ENCODE measurements at places on chromosomes 4 and X.

DNA sequence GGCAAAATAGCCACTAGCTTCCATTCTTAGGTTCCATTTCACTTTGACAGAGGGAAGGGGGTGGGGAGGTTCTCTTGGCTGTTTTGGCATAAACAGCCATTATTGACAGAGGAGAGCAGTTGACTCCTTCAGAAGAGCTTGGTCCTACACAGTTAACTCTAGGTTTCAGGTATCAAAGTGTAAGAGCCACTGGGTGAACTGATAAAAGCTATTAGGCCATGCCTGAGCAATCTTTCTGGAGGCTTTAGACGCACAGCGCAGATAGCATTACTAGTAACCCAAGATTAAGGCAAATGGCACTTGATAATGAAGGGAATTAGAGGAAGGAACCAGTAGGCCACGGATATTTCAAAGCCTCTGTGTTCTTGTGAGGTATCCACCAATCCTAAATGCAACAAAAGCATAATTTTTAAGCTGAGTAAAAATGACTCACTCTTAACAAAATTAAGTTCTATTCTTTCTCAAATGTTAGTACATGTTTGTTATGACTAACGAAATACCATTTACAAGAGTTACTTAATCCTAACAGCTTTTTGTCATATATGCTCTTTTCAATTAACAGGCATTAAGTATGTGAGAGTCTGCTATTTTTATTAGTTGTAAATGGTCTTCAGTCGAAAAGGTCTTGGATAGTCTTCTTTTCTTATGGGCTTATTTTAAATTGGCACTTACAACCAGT lies 53.6 kb downstream of the SLC7A11 start:
- DNase-seq = peak; percentile 42

- no peak for DNase-seq
Measured at GRCh38 chrX:53716328-53717088, 30.0 kb upstream of the HUWE1 start.

GRCh38 chr4:96730432-96730831 lies 890.5 kb downstream of the PDHA2 start:
- DNase-seq = no peak

- DNase-seq = no peak
Measured at GRCh38 chr4:35982318-35982717, 262.0 kb downstream of the ARAP2 start.

- DNase-seq = no peak
Measured at GRCh38 chr4:48429709-48430474, 53.3 kb upstream of the SLC10A4 start.

- no peak for DNase-seq
Measured at GRCh38 chr4:3858046-3858730, 92.0 kb downstream of the ADRA2C start.

GRCh38 chr4:7811536-7812191 lies 128.0 kb downstream of the AFAP1 start:
- no peak for DNase-seq

DNA sequence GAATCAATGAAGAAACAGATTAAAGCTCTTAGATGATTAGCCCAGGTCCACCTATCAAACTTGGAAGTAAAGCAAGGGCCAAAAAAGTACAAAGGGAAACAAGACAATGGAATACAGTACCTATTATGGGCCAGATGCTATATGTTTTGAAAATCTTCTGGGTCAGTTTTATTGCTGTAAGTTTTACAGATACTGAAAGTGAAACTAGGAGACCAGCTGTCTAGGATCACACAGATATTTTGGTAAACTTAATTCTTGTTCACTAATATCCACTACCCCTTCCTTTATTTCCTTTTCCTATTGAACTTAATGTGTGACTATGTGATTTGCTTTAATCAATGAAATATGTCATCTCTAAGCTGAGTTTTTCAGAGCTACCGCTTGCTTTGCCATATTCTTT lies 505.4 kb upstream of the PITX2 start:
- DNase-seq = no peak

DNA sequence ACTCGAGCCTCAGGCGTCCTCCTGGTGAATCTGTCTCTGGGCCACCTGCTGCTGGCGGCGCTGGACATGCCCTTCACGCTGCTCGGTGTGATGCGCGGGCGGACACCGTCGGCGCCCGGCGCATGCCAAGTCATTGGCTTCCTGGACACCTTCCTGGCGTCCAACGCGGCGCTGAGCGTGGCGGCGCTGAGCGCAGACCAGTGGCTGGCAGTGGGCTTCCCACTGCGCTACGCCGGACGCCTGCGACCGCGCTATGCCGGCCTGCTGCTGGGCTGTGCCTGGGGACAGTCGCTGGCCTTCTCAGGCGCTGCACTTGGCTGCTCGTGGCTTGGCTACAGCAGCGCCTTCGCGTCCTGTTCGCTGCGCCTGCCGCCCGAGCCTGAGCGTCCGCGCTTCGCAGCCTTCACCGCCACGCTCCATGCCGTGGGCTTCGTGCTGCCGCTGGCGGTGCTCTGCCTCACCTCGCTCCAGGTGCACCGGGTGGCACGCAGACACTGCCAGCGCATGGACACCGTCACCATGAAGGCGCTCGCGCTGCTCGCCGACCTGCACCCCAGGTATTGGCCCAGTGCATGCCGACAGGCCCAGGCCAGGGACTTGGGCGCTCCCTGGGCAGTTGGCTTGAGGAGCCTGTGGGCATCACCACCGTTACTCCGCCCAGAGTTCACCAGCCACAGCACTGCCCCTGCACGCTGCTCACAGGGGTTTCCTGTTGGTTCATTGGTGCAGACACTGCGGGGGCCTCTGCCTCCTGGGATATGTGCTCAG lies 1.1 kb downstream of the GPR78 start:
- no peak for DNase-seq

- no peak for DNase-seq
Measured at GRCh38 chr4:48774760-48775710, 5.0 kb downstream of the FRYL start.

DNA sequence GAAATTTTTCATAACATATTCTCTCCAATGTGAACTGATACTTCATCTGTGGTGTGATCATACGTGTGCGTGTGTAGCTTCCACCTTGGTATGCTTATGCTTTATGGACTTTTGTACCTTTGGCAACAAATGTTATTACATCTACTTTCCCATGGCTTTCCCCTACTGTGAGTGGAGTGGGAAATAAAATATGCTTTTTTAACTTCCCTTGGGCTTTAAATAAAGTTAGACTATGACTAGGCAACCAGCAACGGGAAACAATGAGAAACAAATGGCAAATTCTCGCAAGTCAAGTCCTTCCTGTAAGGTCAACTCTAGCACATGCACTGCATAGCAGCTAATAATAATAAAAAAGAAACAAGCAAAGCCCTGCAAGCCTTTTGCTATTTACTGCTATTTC lies 205.0 kb upstream of the PDE5A start:
- DNase-seq = no peak

DNA sequence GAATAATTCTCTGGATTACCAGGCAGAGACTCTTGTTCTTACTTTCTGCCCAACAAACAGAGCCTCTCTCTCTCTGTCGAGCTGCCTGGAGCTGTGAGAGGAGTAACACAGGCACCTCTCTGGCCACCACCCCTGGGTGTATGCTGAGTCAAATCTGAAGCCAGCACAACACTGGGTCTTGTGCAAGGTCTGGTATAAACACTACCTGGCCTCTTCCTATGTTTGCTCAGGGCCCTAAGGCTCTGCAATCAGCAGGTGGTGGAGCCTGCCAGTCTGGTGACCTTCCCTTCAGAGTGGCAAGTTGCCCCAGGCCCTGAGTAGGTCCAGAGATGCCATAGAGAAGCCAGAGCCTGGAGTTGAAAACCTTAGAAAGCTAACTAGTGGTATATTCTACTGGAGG lies 139.9 kb downstream of the CPXCR1 start:
- DNase-seq = no peak

DNA sequence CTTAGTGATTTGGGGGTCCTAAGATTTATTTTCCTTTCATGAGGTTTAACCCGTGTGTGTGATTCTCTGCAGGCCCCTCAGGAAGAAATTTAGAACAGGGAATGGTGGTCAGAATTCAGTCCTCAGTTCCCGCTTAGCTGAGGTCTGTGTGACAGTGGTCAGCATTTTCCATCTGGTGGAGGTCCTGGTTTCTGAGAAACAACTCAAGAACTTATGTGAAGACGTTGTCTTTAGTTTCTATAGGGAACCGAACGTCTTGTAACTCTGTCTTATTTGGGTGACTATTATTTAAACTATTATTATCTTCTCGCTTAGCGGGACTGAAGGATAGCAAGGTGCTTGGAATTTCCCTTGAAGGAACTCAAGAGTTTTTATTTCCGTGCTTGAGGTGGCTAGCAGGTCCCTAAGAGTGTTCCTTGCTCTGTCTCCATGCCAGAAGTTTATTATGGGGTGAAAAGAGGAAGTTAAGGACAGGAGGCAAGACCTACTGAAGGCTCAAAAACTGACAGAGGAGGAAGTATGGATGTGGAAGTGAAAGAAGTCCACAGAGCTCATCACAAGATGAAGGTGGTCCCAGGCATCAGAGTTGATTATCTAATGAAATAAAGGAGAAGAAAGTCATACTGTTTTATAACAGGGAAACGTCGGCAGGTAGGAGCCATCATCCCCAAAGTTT lies 9.4 kb downstream of the MGST2 start:
- no peak for DNase-seq

GRCh38 chr4:152975380-152976211 lies 39.5 kb downstream of the FHDC1 start:
- DNase-seq = no peak

DNA sequence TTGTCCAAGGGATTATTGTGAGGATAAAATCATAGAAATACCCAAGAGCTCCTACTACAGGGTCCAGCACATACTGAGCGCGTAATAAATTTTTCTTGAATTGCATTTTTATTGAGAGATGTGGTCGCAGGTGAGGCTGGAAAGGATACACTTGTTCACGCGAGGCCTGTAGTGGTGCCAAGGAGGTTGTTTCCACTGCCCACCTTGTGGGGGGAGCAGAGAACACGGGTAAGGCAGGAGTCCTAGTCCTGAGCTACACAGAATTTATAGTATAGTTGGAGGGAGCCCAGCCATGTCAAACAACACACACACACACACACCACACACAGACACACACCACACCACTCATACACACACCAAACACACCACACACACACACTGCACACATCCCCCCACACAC lies 31.8 kb upstream of the CYP4V2 start:
- no peak for DNase-seq

DNA sequence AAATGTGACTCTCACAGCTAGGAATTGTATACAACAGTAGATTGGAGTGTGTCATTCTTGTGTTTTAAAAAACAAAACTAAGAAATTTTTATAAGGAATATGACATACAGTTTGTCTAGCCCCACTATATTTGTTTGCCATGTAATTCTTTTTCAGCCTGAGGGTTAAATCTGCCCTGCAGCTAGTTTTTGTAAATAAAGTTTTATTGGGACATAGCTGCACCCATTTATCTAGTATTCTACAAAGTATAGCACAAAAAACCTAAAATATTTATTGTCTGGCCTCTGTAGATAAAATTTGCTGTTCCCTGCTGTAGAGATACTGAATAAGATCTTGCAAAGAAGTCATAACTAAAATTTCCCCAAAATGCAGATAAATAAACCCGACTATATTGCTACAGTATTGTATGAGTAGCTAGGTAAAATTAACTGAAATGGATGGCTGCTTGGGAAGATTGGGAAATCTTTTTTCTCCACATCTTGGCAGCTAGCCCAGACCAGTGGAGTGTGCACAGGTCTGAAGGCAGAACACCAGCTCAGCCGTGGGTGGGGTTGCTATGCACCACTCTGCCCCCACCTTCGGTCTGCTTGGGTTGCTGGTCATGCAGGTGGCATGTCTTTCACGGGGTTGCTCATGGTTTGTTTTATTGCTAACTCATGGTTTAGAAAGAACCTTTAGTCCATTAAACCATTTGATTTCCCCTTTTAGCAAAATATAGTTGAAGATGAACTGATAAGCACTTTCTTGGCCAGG lies 127.9 kb downstream of the KLHL8 start:
- DNase-seq = peak; percentile 36

GRCh38 chrX:33001107-33001506 lies 210.2 kb downstream of the DMD start:
- DNase-seq = no peak

GRCh38 chrX:30521440-30522182 lies 56.0 kb downstream of the TASL start:
- no peak for DNase-seq

GRCh38 chr4:42248972-42249371 lies 96.5 kb upstream of the BEND4 start:
- DNase-seq = no peak

DNA sequence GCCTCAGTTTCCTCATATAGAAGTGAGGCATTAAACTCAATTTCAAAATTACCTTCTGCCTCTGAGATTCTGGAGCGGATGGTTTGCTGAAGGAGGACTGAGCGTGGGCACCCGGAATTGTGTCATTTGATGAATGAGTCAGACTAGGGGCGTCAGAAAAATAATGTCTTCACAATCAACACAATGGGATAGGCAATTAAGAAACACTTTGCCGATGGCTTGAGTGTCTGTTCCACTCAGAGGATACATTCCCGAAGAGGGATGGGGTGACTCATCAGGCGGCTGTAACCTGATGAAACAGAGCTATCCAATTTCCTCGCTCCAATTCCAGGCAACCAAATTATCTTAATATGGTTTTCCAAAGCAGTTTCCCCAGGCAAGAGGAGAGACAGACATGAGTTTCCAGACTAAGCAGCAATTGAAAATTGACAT lies 1.2 kb upstream of the CHRNA9 start:
- peak; percentile 90 for DNase-seq

DNA sequence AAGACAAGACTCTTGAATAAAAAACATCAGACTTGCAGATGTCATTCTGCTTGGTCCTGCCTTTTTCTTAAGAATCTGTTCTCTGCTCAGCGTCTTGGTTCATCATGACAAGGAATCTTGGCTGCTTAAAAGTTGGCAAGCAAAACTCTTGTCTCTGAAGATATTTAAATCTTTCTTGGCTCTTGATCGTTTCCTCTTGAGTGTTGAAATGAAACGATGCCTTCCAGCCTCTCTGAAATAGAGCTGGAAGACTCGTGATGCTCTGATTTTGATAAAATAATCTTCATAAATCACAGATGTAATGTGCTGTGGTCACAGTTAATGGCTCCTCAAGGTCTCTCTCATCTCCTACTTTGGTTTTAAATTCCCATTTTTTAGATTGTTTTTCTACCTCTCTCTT lies 39.9 kb upstream of the TMEM192 start:
- no peak for DNase-seq

DNA sequence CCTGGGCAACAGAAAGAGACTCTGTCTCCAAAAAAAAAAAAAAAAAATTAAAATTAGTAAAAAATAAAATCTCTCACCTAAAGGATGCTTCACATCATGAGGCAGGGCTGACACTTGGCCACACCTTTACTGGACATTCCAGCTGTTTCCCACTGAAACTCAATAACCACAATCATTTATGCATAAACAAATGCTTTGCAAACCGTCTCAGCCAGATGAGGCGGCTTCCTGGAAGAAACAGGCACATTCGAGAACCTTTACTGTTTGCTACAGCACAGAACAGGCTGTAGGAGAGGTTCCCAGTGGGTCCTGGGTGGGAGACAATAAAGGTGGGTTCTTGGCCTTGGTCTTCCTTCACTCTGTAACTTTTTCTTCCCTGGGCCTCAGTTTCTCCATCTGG lies 10.9 kb upstream of the TBC1D14 start:
- no peak for DNase-seq

DNA sequence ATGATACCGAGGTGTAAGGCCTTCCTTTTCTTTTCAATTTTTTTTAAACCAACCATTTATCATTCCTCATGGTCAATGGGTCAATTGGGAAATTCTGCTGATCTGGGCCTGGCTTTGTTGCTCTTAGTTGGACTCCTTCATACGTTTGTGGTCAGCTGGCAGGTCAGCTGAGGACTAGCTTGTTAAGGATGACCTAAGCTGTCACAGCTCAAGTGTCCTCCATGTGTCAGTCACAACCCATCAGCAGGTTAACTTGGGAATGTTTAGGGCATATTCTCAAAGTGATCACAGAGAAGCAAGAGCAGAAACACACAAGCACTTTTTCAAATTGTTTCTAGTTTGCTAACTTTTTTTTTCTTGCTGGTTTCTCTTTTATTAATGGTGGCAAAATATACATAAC lies 117.4 kb upstream of the MAB21L2 start:
- no peak for DNase-seq

Data from NCI-H2029 treated with DMSO at 0.1 percent for 48 hours (cell line).